ENCODE measurements at places on chromosomes 5 and 9.

DNA sequence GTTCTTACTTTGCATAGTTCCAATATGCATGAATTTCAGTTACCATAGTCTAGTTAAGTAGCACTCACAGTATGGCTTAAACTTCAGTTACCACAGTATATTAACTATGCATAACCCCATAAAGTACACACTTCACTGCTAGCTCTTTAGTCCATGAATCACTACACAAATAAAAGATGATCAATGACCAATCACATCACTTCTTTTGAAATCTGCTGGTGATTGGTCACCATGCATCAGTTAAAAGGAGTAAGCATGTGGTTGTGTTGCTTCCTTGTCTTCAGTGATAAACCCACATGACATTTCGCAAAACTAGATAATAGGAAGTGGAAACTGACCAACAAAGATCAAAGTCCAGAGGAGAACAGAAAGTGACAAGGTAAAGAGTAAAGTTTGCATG is 79.0 kb downstream of the TAF11L14 start:
- no peak for DNase-seq

- peak; percentile 69 for DNase-seq
These were observed 597.3 kb downstream of the PRELID2 start for GRCh38 chr5:145237843-145238242.

DNA sequence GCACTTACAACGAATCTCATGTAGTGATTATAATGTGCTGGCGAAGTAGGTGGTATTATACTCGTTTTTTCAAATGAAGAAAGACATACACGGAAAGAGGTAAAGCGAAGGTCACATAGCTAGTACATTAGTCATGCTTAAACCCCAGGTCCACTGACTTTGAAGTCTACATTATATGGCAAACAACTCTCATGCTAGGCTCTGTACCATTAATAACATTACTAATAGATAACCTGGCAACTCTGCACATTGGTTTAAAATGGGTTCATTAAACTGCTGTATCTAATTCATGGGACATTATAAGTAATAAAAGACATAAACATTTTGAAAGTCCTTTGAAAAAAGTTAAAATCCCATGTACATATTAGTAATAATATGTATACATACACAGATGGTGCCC is 21.2 kb downstream of the FYB1 start:
- DNase-seq: no peak

- no peak for DNase-seq
These were observed 70.0 kb downstream of the MPDZ start for GRCh38 chr9:13209498-13209897.

DNA sequence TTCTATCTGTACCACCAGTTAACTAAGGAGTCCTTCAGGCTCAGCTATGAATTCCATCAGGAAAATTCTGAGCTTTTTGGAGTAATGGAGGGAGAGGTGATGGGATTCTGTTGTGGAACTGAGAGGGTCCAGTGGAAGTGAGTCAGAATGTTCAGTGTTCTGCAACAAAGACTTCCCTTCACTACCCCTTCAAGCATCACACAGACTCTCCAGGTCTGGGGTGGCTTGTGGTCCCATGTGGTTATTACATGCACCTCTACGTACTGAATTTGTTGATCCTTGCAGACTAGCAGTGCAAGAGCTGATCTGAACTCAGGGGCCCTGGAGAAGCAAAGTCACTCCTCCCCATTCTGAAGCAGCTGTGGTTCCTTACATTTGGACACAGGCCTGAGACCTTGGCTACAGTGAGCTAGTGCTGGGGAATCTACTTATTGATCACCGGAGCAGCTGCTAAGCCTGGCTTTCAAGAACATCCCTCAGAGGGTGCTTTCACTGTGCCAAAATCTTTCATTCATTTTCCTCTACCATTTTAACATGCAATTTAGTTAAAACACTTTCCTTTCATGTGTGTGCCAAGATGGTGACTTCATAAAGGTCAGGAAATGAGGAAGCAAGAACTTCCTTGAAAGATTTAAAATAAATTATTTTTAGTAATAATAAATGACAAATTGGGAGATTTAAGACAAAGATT is 75.0 kb upstream of the TNC start:
- no peak for DNase-seq

DNA sequence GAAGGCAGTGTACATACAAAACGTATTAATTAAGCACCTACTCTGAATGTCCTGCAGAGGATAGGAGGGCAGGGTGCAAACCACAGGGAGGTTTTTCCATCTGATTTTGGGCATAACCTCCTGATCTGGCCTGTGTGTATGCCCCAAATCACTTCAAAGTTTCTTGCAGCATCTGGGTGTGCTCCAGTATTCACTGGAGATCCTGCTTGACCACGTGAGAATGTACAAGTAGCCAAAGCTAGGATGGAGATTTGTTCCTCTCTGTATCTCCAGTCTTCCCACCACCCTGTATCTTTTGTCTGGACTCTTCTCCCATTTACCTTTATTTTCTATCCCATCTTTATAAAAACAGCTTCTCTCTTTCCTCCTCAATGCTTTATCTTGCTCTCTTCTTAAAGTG is 207.7 kb downstream of the FBXL7 start:
- DNase-seq: no peak

DNA sequence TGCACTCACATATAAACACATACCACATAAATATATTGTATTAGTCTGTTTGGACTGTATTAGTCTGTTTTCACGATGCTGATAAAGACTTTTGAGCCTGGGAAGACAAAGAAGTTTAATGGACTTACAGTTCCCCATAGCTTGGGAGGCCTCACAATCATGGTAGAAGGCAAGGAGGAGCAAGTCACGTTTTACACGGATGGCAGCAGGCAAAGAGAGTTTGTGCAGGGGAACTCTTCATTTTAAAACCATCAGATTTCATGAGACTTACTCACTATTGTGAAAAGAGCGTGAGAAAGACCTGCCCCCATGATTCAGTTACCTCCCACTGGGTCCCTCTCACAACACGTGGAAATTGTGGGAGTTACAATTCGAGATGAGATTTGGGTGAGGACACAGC is 133.4 kb downstream of the FER start:
- no peak for DNase-seq

DNA sequence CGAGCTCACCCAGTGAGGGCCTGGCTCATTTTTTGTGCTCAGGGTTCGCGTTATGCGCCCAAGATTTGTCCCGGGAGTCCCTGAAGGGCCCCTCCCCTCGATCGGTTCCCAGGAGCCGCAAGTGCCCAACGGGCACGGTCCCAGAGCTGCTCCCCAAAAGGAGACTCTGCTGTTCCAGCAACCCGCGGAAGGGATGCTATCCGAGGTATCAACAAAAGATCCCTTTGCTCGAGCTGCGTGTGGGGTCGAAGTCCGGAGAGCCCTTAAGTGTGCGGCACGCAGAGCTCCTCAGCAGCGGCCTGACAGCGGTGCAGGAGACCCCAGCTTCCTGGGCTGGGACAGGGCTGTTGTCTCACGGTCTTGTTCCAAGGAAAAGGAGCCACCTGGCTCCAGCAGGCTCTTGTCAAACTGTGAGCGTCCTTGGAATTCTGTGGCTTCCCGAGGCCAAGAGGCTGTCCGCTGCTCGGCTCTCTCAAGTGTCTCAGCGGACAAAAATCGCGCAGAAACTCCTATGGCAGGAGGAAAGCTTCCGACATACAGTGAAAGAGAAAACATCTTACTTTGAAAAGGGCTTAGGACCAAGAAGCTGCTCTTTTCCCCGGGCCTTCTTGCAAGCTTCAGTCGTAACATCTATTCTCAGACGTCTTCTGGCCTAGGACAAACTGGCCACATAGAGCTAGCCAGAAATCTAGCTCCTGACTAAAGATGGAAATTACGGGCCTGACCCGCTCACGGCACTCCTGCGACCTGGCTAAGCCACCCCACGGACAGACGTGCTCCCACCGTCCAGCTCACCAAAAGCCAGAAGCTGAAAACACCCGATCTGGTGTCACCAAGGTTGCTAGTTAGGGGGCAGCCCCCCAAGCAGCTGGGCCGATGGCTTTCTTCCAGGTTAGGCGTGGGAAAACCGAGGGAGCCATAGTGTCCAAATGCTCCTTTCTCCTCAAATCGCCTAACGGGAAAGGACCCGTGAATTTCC is 2.6 kb upstream of the FOXB2 start:
- peak; percentile 29 for DNase-seq

GRCh38 chr9:76401176-76401575 is 7.0 kb upstream of the RFK start:
- no peak for DNase-seq

DNA sequence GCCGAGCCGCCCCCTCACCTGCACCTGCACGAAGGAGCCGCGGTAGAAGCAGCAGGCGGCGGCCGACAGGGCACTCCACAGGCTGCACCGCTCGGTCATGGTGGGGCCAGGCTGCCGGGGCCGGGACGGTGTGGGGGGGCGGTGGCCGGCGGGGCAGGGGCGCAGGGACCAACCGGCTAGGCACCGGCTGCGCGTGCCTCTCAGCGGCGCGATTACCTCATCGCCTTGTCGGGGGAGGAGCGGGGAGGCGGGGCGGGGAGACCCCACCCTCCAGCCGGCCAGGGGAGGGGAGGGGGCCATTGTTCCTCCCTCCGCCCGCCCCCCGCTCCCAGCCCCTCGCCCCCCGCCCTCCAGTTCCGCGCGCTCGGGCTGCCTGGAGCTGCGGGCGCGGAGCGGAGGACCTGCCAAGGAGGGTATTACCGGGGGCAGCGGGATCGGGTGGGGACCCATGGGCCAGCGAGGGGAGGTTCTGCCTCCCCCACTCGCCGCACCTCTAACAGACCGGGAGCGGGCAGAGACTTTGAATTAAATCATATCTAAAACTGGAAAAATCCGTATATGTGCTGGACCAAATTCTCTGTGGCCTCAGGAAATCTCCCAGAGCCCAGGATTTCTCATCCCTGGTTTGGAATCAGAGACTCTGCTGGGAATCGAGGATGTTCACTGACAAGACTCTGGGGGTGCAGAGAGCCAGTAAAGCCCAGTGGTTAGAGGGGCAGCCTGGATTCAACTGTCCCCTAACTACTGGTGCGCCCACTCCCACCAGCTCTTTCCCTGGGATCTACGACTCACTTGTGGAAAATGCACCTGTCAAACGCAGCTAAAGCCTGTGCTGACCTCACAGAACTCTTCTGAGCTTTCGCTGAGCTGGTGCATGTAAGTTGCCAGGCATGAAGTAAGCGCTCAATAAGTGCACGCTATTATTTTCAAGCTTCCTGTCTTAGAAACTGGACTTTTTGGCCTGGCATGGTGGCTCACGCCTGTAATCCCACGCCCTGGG is 20.3 kb upstream of the TOR2A start:
- peak; percentile 79 for DNase-seq

GRCh38 chr5:45162974-45163373 is 354.2 kb downstream of the MRPS30 start:
- DNase-seq: no peak

GRCh38 chr5:98784411-98784810 is 10.9 kb downstream of the RGMB start:
- DNase-seq: no peak

DNA sequence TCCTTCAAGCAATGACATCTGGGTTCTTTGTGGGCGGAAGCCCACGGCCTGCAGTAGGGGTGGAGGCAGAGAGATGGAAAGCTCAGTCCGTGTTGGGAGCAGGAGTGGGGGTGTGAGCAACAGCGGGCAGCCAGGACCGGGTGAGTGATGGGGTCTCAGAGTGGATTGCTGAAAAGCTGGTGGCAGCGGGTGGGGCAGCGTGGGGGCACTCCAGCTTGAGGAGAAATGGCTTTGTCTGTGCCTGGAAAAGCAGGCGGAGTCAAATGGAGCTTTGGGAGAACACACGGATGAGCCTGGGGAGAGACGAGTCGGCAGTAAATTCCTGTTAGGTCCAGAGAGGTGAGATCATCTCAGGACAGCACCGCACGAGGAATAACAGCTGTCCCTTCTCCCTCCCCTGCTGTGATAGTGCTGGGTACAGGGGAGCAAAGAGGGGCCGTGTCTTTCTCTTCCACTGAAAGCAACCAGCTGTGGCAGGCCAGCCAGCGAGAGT is 42.1 kb downstream of the CACNA1B start:
- DNase-seq: no peak

DNA sequence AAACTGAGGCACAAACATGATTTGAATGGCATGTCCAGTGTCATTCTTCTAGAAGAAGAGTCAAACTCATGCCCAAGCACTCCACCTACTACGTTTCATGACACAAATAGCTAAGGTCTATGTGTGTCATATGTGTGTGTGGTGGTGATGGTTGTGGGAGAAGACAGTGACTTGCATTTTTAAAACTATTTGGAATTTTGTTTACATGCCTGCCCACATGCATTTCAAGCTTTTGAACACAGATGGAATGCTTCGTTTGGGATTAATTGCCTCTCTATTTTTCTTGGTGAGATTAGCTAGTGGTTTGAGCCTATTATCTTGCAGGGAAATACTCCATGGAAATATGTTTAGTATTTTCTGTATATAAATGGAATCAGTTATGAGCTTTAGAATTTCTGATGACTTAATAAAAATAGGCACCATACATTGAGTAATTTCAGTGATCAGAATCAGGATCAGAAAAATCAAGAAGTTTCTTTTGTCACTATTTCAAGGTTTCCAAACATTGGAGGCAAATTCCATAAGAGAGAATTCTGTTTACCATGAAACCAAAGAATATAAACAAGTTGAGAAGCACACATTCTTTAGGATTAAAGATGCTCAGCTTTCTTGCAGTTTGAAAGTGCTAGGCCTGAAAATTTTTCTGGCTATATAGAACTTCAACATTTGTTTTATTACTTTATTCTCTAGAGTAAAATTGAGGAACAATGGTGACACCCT is 260.3 kb upstream of the SEMA6A start:
- DNase-seq: no peak

GRCh38 chr5:1501372-1502045 is 22.3 kb downstream of the LPCAT1 start:
- DNase-seq: no peak

DNA sequence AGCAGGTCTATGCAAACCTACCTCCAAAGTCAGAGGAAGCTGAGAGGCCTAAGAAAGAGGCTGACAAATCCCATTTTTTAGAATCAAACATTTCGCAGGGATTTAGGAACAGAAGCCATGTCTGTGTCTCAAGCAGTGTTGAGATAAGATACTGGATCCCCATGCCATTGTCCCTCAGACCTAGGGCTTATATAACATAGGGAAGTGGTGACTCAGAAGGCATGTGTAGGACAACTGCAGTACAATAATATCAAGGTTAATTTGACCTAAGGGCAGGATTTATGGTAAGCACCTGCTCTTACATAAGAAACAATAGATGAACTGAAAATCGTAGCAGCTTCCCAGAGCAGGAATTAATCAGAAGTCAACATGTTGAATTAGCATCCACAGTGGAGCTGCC is 459.4 kb downstream of the ANXA1 start:
- DNase-seq: no peak

DNA sequence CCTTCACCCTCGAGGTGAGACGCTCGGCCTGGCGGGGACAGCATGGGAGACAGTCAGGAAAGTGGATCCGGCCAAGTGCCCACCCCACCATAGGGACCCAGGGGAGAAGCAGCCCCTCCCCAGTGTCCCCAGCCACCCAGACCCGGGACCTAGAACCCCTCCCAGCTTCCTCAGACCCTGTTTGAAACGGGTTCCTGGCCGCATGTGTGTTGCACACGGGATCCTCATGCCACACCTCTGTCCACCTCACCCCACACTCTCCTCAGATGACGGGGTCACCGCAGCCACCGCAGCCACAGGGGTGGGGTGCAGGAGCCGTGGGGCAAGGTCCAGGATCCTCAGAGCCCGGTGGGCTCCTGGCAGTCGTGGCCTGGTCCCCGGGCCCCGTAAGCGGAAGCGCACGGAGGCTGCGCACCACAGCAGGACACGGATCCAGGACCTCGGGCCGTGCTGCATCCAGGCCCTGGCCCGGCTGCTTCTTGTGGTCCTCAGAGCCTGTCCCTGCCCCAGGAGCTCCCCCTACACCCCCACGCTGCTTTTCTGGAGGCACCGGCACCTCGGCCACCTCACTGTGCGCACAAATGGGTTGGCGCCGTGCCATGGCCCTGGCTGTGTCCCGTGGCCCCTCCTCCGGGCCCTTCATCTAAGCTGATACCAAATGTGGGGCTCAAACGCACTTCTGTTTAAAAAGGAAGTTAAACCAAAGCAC is 15.3 kb downstream of the TERT start:
- DNase-seq: no peak
